ENCODE measurements at places on chromosomes 5 and 9.
A peak's percentile ranks its signal among the peaks of the same experiment; 100 is the strongest.

- DNase-seq: no peak
Observed at GRCh38 chr5:132753135-132753987, 6.1 kb downstream of the CCNI2 start.

DNA sequence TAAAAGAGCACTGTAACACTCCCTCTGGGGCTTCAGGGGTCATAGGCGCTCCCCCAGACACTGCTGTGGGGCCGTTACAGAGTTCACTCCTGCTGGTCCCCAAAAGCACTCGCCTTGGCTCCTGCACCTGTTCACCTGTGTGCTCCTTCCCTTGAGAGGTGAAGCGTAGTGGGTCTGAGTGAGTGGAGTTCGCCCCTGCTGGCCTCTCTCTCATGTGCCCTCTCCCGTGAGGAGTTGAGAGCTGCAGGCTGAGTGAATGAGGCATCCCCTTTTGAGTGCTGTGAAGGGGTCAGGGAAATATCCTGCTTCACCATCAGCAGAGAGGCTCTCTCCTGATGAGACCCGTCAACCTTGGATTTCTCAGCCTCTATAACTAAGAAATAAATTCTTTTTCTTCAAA lies 134.6 kb upstream of the TUT7 start:
- no peak for DNase-seq

GRCh38 chr5:2602451-2603271 lies 148.8 kb downstream of the IRX2 start:
- DNase-seq: peak; percentile 31

DNA sequence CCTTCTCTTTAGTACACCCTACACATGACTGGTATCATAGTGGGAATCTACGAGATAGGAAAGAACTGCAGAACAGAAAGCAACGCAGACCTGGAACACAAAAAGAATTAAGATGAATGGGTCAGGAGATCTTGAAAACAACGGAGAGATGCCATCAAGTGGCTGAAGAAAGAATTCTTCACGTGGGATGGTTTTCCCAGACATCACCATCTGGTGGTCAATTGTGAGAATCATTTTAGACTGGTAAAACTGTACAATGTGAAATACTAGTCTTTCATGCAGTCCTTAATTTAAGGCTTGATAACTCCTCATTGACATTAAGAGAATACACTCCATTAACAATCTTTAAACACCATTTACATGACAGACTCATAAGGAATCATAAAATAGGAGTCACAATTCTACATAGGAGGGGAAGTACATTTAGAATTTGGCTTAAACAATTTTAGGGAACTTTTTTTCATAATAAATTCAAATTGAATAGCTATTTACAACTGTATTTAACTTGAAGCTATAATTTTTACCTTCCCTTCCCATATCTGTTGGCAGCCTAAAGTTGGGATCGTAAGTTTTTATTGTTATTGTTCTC lies 128.4 kb upstream of the TRPM3 start:
- DNase-seq: no peak

DNA sequence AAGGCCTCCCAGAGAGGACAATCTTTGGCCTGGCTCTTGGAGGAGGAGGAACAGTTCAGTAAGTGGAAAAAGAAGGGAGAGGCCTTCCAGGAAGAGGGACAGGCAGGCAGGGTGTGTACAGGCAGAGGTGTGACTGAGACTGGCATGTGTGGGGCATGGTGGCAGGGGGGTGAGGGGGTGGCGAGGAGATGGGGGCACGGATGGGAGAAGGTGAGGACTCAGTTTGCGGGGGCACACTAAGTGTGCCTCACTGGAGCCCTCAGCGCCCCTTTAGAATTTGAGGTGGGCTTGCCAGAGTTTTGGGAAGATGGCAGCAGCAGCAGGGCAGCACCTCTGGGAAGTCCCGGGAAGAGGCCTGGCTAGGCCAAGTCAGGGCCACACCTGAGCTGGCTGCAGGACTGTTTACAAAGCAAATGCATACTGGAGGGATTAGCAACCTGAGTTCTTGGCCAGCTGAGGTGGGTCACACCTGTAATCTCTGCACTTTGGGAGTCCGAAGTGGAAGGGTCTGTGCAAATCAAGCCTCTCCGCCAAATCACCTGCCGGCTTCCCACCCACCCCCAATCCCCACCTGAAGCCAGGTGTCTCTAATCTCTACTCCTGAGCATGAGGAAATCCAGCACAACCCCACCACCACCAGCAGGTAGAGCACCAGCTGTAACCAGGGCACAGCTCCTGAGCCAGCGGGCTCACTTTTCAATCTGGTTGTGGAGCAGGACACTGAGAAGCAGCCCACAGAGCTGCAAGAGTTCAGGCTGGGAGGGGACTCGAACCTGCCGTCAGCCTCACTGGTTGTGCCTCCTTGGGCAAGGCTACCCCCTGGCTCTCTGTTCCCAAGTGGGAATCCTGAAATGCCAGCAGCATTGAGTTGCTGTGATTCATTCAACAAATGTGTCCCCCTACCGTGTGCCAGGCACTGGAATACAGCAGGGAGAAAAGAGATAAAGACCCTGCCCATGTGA lies 10.2 kb upstream of the GABRP start:
- DNase-seq: no peak

GRCh38 chr9:88017096-88017495 lies 42.8 kb upstream of the CDK20 start:
- no peak for DNase-seq

DNA sequence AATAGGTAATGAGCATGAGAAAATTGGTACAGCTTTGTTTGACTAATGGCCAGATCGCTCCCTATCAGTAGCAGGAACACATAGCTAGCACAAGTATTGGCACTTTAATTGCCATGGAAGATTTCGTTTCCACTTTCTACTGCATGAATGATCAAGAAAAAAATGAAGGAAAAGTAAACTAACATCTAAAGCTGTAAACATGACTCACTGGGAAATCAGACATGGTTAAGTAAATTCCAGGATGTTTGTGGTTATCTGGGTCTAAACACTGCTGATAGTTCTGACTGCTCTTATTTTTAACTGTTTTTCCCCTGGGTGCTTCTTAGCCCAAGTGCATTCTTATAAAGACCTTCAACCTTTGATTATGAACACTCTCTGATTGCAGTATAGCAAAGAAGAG lies 388.9 kb downstream of the NR2F1-AS1 start:
- DNase-seq: no peak

DNA sequence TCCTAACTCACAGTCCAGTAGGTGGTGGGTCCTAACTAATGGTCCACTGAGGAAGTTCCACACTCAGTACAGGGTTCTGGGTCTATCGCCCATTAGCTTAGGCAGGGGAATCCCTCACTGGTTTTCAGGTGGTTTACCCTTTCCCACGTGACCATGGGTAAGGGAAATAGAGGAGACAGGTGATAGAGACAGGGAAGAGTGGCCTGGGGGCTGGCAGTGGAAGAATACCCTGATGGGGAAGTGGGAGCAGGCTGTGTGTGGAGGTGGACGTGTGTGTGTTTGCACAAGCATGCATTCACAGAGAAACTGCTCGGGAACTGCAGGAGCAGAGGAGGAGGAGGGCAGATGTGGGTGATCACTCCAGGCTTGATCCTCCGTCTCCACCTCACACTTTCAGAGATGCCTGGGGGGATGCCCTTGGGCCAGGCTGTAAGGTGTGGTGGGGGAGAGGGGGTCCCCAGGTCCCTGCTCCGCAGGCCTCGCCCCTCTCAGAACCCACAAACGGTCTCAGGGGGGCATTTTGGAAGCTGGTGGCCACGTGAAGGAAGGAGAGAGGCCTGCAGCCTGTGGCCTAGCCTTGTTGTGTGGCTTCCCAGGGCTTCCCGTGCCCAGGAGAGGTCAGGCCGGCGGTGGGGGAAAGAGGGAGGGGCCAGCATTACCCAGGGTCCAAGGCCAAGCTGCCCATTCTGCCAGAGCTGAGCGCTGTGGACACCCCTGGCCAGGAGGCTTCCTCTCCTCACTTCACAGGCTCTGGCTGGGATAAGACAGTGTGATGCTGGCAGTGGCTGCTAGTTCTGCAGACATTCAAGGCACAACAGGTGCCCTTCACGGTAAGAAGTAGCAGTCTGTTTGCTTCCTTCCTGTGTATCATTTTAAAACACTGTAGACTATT lies 80.0 kb downstream of the OTULIN start:
- no peak for DNase-seq
